ENCODE measurements at places on chromosomes 2 and 18.

DNA sequence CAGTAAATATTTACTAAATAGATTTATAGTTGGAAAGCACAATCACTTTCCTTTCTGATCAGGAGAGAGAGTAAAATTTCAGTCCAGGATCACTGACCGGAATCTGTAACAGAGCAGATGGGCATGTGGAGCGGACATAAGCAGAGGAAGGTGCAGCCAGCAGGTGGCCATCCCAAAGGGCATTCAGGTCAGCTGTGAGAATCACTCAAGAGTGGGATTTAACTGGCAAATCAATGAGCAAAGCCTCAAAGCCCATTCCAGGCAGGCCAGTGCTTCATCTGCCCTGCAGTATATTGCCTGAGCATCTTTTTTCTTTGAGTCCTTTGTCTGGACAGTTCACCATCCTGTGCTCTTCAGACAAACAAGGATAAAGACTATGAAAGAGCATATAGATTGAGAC, 166.4 kb upstream of the SLC14A2 start:
- no peak for DNase-seq

- peak; percentile 73 for DNase-seq
Observed at GRCh38 chr18:13159579-13159978, 59.0 kb upstream of the LDLRAD4 start.

- DNase-seq, result peak; percentile 57
Observed at GRCh38 chr2:128300151-128301020, 18.3 kb downstream of the HS6ST1 start.

DNA sequence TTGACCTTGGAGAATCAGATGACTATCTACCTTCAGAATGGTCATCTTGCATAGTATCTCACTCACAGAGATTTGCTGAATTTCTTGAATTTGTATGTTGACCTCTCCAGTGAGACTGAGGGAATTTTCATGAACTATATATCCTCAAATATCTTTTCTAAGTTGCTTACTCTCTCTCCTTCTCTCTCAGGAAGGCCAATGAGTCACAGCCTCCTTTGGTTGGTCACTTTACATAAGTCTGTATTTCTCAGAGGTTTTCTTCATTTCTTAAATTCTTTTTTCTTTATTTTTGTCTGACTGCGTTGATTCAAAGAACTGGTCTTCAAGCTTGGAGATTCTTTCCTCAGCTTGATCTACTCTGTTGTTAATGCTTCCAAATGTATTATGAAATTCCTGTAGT, 51.7 kb downstream of the VIT start:
- no peak for DNase-seq

DNA sequence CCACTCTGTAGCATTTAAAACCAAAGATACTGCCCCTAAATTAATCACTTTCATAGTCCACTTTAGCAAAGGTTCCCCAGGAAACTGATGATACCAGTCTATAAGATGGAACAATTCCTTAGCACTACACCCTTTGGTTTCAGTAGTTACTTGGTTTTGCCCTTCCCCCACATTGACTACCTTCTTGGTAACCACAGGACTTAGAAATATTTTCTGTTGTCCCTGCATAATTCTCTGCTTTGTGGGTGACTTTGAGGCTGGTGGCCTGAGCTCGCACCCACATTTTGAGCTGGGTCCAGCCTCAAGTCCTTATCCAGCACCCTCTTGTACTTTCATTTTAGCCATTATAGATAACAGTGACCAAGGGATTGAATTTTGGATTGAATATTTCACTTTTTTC, 23.1 kb downstream of the ELP2 start:
- DNase-seq, result no peak

GRCh38 chr2:141820893-141821292, 309.9 kb downstream of the LRP1B start:
- no peak for DNase-seq

- DNase-seq, result no peak
Observed at GRCh38 chr2:231900486-231900942, 25.7 kb downstream of the NPPC start.

DNA sequence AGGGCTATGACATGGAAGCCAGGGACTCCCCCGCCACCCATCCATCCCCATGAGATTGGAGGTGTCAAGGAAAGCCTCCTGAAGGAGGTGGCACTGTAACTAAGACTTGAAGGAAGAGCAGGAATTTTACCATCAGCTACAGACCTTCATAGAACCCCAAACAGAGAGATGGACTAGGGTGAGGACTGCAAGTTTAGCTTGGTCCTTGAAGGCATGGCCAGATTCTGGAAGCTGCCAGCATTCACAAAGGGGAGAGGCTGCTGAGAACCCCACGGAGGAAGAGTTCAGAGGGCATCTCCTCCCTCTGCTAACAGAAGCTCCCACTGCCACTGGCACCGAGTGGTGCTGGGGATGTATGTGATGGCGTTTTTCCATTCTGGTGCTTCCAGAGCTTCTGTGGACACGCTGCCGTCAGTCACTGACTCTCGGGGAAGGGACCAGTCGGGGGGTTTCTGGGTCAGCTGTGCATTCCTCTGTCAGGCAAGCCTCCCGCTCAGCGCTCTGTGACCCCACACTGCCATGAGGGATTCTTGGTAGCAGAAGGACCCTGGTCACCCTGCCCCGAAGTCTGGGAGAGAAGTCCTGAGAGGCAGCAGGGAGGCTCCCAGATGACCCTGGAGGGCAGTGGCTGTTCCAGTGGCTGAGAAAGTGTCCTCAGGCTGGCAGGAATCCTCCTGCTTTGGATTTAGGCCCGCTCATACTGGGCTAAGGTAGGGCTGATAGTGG, 18.1 kb downstream of the TMEM185B start:
- no peak for DNase-seq

DNA sequence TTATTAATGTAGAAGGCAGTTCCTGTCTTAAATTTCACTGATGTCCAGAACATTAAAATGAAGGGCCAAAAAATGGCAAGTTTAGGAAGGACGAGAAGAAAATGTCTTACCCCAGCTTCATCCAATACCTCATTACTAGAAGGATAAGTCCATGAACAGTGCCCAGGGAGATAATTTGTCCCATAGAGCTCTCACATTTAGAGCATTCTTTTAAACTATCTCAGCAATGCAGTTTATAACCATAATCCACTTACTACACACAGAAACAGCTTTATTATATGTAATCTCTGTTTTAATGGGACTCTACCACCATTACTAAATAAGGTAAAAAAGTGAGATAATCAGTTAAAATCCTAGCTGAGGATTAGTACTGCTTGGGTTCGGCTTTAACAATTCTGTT, 142.5 kb downstream of the PARD3B start:
- no peak for DNase-seq

GRCh38 chr2:99607454-99607853, 117.6 kb upstream of the REV1 start:
- no peak for DNase-seq

GRCh38 chr2:213066443-213066743, 85.0 kb downstream of the IKZF2 start:
- no peak for DNase-seq

DNA sequence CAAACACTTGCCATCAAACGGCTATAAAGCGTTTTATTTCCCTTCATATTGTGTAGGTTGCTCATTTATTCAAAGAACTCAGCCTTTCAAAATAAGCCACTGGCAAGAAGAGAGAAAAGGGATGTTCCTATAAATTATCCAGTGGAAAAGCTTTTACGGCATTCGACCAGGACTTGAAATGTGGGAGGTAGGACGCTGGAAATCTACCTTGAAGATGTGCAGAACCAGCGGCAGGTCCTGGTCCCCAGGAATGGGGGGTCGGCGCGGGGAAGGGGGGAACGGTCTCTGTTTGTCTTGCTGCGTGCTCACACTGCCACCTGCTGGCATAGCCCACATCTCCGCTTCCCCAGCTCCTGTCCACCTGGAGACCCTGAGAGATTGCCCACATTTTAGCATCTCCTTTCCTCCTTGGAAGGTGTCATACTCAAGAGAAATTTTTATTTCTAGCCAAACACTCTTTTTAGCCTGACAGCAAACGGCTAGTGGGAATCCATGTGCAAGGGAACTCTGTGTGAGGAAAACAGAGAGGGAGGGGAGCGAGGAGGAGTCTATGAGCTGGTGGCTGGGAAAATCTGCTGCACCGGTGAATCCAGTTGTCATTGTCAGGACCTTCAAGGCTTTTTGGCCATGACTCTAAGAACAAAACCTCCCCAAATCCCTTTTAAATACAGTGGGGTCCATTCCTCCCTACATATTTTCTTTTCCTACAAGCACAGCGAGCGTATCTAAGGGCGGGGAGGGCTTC, 349.0 kb upstream of the PKDCC start:
- peak; percentile 7 for DNase-seq

DNA sequence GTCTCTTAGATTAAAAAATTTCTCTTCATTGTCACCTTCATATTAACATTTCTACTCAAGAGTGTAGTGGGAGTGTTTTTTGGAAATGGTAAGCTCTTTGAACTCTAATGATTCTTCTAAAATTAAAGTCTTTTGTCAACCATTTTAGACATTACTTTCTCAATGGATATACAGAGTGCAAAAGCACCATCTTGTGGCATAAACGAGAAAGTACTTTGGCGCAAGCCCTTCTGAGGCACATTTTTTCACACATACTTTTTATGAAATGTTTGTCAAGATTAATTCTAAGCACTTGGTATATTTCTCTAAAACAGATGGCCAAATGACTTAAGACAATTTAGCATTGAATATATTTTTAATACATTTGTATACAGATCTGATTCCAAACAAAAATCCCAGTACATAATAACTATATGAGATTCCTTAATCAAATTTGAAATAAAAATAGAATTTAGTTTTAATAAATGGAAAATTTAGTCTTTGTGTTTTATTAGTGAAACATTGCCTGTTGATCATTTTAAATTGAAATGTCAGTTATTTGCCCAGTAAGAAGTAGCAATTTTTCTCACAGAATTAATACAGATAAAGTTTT, 63.3 kb upstream of the GALNT5 start:
- peak; percentile 44 for DNase-seq

GRCh38 chr2:6398421-6398820, 467.3 kb downstream of the CMPK2 start:
- no peak for DNase-seq

- no peak for DNase-seq
Observed at GRCh38 chr2:75342504-75343175, 143.3 kb upstream of the TACR1 start.

DNA sequence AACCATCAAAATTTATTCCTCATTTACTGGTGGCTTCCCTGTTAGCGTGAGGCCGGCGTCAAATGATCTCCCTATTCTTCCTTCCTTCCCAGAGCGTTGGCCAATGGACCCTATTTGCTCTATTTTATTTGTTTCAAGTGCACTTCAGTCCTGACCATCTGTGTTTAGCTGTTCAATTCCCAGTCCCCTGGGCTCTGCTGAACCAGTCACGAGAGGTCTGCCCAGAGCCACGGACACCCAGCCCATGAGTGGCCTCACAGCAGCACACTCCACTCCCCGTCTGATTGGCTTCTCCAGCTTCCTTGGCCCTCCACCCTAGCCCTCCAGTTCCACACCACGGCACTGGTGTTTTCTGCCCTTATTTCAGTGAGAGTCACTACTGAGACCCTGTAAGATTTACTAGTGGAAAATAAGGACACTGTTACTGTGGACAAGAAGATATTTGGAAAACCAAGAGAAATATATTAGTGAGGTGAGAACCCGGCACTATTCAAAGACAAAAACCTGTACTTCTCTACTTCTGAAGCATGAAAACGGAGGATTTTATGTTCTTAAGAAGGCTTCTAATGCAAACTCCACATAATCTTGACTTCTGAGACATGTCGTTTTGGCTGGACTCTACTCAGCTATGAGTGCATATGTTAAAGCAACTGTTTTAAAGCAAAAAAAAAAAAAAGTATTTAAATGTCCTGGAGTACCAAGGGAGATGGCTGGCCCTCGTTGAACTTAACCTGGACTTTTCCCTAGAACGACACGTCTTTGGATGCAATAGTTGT, 86.6 kb downstream of the COL6A3 start:
- no peak for DNase-seq

DNA sequence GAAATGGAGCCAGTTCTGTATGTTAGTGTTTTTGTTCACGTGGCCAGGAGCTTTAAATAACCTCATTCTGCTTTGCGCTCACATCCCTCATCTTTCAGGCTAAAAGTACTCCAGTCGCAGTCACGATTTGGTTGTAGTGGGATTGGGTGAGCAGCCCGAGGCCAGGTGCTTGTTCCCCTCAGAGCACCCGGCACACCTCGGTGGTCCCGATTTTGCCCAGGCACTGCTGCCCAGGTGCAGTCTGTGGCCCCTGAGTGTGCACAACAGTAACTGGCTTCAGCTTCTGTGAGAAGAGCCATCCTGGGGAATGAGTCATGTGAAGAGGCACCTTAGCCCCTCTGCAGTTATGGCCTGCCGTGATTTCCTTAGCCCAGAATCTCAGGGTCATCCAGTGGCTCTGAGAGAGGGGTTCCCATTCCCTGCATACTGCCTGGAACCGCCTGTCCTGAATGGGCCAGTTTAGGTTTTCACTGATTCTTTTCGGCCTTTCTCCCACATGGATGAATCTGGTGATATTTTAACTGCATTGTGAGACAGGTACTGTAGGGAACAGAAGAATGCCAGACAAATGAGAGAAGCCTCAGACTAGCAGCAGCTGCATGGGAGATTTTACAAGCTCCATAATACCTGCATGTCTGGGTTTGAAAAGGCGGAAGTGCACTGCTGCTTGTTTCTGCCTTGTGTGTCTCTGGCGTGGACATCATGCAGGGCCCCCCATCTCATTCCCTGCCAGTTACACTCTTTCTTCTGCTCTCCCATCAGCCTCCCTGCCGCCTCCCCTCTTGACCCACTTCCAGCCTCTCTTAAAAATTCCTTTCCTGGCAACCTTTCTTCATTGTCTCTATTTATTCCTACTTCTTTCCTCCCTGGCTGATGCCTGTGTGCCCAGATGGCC, 33.5 kb downstream of the IMPA2 start:
- DNase-seq, result no peak

DNA sequence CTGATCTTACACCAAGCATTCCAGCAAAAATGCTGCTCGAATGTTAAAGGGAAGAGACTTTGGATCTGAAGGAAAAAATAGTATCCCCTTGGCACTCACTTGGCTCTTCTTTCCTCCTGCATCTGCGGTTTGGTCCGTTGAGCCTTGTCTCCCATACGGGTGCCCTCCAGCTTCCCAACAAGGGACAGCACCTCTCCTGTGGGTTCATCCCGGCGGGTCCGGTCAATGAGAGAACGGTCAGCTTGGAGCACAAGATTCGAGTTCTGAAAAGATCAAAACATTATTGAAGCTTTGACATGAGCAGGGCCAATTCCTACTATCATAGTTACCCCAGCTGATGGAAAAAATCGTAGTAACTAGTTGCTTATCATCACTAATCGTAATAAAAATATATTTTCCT, 740 bp downstream of the SNRNP200 start:
- no peak for DNase-seq

Measured in COR-L47 (cell line).